ENCODE measurements at places on chromosomes 13 and 19. TPM values are rescaled to one million over a fixed set of nuclear protein-coding genes. Genes with fewer than 3 reads are reported as not detected.

The SLC15A1 gene
- total RNA-seq, result not detected

The TNFSF13B gene
- total RNA-seq, result 0.31 TPM

GRCh38 chr13:42495255-42495654 is 78.7 kb upstream of the TNFSF11 start:
- no peaks in the 10 kb centered on the region for H3K36me3 ChIP-seq
- H3K4me1 ChIP-seq, result no peaks in the 10 kb centered on the region
- no peak overlapping the region for H3K27ac ChIP-seq
- DNase-seq, result no peak
- no peaks in the 10 kb centered on the region for H3K27me3 ChIP-seq
- no peak overlapping the region for H3K4me3 ChIP-seq

DNA sequence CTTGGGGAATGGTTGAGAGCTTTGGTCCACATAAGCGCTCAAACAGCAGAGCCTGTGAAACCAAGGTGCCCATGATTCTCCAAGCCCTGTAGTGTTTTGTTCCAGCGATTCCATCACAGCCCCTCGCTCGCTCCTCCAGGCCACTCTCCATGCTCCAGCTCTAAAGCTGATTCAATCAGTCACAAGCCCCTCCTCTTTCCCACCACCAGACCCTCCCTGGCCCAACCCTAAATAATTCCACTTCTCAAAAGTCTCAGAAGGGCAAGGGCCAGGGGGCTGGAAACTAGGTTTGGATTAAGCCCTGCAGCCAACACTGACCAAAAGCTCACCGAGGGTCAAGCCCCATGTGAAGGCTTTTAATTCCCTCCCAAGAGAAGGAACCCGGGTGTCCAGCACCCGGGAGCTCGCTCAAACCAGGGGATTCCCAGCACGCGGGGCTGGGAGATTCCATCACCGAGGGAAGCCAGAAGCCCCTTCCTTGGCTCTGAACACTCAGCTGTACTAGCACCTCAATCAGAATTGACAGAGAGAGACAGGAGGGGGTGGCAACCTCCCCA is 1.5 kb downstream of the ZNF296 start:
- H3K36me3 ChIP-seq, result peaks cover 14% of the 10 kb centered on the region
- H3K27ac ChIP-seq, result peak overlapping the region; percentile 57
- H3K27me3 ChIP-seq, result no peaks in the 10 kb centered on the region
- H3K4me3 ChIP-seq, result no peak overlapping the region

The CD320 gene
- 85.3 TPM for total RNA-seq

- no peak overlapping the region for H3K4me3 ChIP-seq
- H3K27ac ChIP-seq, result no peak overlapping the region
- no peaks in the 10 kb centered on the region for H3K36me3 ChIP-seq
- no peaks in the 10 kb centered on the region for H3K4me1 ChIP-seq
- H3K27me3 ChIP-seq, result no peaks in the 10 kb centered on the region
- no peak for DNase-seq
Measured at GRCh38 chr13:97015661-97016350, 21.5 kb upstream of the OXGR1 start.

GRCh38 chr13:94813920-94814475 is 101.7 kb upstream of the SOX21 start:
- H3K4me1 ChIP-seq, result no peaks in the 10 kb centered on the region
- no peaks in the 10 kb centered on the region for H3K27me3 ChIP-seq
- no peak overlapping the region for H3K27ac ChIP-seq
- no peak for DNase-seq

- no peaks in the 10 kb centered on the region for H3K27me3 ChIP-seq
- H3K36me3 ChIP-seq, result no peaks in the 10 kb centered on the region
- no peak for DNase-seq
Measured at GRCh38 chr13:68810660-68811059, 1297.0 kb upstream of the ATXN8OS start.

DNA sequence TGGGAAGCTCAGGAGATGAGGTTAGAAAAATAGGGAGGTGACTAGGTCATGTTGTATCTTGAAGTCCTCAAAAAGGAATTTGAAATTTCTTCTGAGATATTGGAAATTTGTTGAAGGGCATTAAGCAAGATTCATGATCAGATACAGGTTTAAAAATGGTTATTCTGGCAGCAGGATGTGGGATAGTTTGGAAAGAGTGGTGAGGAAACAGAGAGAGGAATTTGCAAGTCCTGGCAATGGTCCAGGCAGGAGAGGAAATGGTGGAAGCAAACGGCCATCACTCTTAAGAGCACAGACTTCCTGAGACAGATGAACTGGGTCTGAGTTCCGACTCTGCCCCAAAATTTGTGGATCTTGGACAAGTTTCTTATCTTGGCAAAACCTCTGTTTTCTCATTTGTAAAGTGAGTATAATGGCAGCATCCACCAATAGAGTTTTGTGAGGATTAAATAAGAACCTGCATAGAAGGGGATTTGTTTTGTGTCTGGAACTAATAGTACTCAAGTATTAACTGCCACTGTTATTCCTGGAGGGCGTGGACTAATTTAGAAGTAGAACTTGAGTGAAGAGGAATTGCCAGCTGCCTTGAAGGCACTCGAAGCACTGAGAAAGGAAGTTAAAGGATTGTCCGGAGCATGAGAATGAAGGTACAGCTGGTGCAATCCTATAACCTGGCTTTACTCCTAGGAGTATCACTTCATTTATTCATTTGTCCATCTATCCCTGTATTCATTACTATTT is 99.6 kb downstream of the CCNA1 start:
- no peaks in the 10 kb centered on the region for H3K36me3 ChIP-seq
- no peak overlapping the region for H3K27ac ChIP-seq
- H3K4me3 ChIP-seq, result no peak overlapping the region
- no peaks in the 10 kb centered on the region for H3K27me3 ChIP-seq
- no peak for DNase-seq
- H3K4me1 ChIP-seq, result no peaks in the 10 kb centered on the region

DNA sequence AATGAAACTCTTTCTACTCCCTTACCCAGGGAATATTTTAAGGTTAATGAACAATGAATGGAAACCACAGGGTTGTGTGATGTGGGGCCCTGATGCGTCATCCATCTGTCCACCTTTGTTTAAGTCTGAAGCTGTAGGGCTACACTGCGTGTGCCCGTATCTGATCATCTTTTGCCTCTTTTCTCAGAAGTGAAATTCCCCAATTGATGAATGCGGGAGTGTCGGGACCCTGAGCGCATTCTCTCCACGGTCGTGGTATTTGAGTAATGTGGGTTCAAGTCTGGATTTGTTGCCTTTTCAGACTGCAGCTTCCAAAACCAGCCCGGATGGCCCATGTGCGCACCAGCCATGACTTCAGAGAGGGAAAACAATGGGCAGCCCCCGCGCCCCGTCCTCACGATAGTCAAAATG is 112.3 kb downstream of the COL4A2 start:
- H3K36me3 ChIP-seq, result no peaks in the 10 kb centered on the region
- DNase-seq, result no peak
- H3K27me3 ChIP-seq, result no peaks in the 10 kb centered on the region
- H3K27ac ChIP-seq, result peak overlapping the region; percentile 69
